KBM-7 (cell line): ENCODE measurements at places on chromosomes 2 and 18.

DNA sequence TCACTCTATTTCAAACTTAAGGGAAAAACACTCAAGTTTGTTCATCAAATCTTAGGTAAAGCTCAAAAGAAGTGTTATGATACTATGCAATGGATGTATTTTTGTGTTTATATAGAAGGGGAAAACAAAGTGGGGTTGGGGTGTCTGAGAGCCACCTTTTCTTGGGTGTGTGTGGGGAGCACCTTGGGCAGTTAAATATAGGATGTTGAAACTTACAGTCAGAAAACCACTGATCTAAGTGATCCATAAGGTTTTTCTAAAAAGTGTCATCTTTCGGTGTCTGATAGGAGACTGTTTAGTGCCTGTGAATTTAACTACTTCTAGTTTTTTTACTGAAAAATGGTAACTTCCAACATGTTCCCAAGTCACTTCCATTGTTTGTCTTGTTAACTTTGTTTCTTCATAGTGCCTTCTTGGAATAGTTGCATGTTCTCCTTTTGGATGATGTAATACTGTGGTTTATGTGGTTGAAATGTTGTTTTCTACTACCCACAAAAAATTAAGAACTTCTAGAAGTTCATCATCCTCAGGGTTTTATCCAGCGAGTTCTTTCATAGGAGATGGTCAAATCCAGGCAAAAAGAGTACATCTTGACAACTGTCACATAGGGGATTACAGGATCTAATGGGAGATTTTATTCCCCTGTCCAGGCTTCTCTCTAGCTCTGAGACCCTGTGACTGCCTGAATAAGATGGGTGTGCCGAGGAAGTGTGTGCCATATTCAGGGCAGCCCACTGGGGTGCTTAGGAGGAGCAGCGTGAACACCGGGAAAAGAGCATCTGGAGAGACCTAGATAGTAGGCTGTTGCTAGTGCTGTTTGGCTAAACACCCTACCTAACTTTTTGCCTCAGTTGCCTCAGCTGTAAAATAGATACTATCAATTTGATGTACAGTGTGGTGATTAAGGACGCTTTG lies 46.2 kb downstream of the CAB39 start:
- peak; percentile 83 for DNase-seq

- DNase-seq = no peak
Measured at GRCh38 chr2:149719695-149720094, 132.1 kb upstream of the MMADHC start.

GRCh38 chr2:3488855-3489763 lies 30.2 kb downstream of the ADI1 start:
- no peak for DNase-seq

- no peak for DNase-seq
Measured at GRCh38 chr2:22360735-22361374, 1024.1 kb upstream of the KLHL29 start.

GRCh38 chr18:49788327-49788898 lies 24.9 kb downstream of the ACAA2 start:
- DNase-seq = no peak

GRCh38 chr2:196318517-196319377 lies 147.4 kb upstream of the STK17B start:
- DNase-seq = no peak

DNA sequence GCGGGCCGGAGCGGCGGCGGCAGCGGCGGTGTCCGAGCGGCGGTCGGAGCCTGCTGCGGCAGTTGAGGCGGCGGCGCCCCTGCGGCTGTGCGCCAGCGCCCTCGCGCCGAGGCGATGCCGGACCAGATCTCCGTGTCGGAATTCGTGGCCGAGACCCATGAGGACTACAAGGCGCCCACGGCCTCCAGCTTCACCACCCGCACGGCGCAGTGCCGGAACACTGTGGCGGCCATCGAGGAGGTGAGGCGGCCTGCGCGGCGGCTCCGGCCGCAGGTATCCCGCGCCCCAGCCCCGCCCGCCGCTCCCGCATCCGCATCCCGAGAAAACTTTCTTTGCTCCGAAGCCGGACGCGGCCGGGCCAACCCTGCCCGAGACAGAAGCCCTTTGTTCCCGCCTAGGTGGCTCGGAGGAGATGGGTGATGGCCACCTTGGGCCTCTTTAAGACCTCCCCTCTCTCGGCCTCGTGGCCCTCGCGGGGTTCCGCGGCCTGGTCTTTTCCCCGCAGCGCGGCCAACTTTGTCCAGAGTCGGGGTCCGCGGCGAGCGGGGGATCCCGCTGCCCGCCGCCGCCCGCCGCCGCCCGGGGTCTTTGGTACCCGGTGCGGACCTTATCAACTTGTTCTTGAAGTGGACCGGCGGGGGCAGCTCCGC lies 504 bp downstream of the ASAP2 start:
- peak; percentile 39 for DNase-seq

DNA sequence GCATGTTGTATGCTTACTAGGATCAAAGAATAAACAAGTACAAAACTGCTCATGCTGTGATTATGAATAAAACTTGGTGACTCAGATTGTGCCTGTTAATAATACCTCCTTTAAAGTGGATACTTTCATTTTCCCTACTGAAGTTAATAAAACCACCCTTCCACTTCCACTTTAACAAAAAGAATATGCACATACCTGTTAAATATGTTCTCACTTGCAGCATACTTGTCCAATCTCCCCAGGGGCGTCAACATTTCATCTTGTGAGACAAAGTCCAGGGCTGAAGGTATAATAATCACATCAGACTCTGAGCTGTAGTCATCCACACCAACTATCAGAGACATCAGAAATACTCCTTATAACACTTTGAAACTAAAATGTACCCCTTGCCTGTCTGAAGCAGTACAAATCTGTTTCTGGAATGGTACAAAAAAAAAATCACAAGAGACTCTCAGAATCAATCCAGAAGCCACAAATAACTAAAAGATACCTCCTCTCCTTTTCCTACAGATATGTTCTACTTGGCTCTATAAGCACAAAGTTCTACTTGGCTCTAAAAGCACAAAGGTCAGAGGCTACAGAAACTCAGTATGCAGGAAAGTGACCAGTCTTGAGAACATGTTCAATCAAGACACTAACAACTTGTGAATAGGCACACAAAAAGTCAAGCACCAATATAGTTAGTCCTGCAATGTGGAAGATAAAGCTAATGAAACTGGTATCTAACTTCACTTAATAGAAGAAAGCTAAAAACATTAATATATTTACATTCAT lies 19.3 kb downstream of the PPP4R1 start:
- no peak for DNase-seq

- DNase-seq = peak; percentile 87
Measured at GRCh38 chr18:56468396-56468795, 170.0 kb downstream of the TXNL1 start.
